ENCODE measurements at places on chromosomes 12 and 14.
A peak's percentile ranks its signal among the peaks of the same experiment; 100 is the strongest.

GRCh38 chr12:48936379-48936979 lies 11.2 kb upstream of the FKBP11 start:
- DNase-seq, result peak; percentile 40

DNA sequence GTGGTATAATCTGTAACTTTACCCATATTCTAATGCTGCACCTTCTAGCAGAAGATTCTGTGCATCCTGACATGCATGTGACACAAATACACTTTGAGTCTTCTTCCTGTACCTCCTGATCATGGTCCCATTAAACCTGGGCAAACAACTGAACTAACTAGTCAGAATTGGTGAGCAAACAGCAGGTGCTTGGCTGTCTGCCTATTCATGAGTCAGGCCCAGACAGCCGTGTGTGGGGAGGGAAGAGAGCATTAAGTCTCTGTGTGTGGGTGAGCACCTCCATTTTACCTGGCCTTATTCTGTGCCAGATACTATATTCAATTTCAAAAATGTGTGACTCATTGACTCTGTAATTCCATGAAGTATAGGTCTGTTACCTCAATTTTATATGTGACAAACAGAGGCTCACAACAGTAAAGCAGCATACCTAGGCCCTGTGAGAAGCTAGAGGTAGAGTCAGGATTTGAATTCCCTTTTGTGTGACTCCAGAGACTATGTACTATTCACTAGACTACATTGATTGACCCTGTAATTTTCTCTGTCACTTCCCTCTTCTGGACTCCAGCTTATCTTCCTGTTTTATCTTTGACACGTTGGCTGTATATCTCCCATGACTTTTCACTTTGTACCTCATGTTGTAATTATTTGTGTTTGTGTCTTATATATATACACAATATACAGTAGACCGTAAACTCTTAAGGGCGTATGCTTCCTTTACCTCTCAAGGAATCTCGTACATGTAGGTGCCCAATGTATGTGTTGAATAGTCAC lies 32.2 kb downstream of the SUSD6 start:
- no peak for DNase-seq

DNA sequence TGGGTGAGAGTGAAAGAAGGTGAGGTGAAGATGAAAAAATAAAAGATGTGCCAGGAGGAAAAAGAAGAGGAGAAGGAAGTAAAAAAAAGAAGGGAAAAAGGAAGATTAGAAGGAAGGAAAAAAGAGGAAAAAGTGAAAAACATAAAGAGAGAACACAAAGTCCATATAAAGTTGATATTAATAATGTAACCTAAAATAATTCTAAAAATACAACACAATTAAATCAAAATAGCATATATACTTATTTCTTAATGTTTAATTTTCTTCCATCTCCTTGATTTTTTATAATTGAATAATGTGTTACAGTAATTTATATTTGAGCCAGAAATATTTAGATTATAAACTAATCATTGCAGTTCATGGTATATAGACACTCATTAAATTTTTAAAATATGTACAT lies 124.4 kb upstream of the NOVA1 start:
- no peak for DNase-seq

- no peak for DNase-seq
Measured at GRCh38 chr14:56666716-56667115, 87.1 kb downstream of the TMEM260 start.

DNA sequence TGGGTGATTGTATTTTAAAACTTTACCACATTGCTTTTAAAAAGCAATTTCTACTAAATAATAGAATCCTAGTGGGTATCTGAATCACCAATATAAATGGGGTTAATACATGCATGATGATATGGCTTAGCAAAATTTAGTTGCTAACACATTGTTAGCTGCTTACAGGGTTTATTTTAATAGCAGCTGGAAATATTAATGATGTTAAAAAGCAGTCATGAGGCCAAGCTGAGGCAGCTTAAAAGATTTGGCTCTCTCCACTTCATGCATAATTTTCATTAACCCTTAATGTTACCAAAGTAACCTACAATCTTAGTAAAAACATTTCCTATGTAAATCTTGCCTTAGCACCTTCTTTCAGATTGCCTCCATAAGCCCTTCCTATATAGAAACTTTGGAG lies 49.2 kb upstream of the CNOT2 start:
- no peak for DNase-seq

- no peak for DNase-seq
Measured at GRCh38 chr12:86194721-86195120, 61.5 kb downstream of the MGAT4C start.

DNA sequence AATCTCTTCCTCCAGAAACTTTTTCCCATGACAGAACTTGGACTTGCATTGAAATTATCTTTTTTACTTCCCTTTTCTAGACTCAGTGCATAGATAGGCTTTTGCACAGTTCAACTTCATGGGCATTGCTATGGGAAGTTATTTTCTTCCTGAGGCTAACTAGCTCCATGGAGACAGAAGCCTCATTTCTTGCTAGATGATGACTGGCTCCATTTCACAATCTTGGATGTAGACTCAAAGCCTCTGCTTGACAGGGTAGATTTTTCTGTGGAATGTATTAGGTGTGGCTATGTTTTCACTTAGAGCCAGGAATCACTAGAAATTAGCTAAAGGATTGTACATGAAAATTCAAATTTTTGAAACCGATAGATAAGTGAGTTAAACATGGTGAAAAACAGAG lies 884.1 kb upstream of the MGAT4C start:
- peak; percentile 78 for DNase-seq

- no peak for DNase-seq
Measured at GRCh38 chr12:57626111-57626920, 6.7 kb downstream of the B4GALNT1 start.

- no peak for DNase-seq
Measured at GRCh38 chr12:26109343-26109881, 15.4 kb downstream of the BHLHE41 start.

- no peak for DNase-seq
Measured at GRCh38 chr14:103871596-103872480, 24.5 kb upstream of the PPP1R13B start.

DNA sequence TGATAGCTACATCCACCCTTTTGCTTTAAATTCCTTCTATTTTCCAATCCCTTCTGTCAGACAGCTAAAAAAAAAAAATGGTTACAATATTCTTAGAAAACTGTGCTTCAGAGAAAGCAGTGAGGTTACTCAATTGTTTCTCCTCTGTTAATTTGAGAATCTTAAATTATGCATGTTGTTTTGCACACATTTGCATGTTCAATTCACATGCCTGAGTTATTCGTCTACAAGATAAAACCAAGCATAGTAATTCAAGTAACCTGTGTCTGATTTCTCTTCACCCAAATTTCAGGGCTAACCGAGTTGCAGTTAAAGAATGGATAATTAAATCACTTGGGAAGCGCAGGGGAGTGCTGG lies 81.0 kb upstream of the MED13L start:
- DNase-seq, result no peak

DNA sequence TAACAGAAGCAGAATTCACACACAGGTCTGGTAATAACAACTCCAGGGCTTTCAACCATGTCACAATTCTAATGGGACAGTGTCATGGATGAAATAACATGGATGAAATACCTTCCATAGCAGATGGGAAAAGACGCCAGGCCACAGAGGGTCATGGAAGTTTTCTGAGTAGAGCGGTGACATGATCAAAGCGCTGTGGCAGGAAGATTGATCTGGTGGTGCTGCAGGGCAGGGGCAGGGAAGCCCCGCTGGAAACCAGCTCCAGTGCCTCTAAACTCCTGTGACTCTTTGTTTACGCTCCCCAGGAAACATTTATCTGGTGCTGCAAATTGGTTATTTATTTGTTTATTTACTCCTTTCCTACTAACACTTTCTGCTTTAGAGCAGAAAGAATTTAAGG lies 108.3 kb upstream of the HMGA2 start:
- DNase-seq, result no peak

DNA sequence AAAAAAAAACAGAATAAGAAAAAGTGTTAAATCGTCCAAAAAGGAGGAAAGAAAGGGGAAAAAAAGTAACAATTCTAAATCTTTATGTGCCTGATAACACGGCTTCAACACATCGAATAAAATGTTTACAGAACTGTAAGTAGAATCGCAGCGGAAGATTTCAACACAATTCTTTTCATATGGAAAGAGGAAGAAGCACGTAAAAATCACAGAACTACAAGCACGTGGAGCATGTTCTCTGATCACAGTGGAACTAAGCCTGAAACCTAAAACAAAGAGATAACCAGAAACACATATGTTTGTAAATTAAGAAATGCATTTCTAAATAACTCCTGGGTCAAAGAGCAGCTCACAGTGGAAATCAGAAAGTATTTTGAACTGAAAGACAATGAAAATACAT lies 8.7 kb downstream of the CLEC7A start:
- no peak for DNase-seq

DNA sequence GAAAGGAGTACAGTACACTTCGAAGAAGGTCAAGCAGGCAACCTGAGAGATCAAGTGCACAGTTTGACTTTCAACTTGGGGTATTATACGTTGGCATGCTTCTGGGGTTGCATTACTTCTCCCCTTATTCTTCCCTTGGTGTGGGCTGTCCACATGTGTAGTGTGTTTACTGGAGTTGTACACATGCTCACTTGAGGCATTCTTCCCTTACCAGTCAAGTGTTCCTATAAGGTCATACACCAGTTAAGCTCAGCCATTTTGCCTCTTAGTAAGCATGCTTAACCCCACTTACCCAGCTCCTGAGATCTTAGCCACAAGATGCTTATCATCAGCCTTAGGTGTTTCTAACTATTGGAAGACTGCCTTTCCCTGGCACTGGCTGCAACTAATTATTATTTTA lies 63.8 kb downstream of the C12orf42 start:
- DNase-seq, result no peak

GRCh38 chr14:90805662-90806540 lies 10.3 kb downstream of the TTC7B start:
- no peak for DNase-seq

DNA sequence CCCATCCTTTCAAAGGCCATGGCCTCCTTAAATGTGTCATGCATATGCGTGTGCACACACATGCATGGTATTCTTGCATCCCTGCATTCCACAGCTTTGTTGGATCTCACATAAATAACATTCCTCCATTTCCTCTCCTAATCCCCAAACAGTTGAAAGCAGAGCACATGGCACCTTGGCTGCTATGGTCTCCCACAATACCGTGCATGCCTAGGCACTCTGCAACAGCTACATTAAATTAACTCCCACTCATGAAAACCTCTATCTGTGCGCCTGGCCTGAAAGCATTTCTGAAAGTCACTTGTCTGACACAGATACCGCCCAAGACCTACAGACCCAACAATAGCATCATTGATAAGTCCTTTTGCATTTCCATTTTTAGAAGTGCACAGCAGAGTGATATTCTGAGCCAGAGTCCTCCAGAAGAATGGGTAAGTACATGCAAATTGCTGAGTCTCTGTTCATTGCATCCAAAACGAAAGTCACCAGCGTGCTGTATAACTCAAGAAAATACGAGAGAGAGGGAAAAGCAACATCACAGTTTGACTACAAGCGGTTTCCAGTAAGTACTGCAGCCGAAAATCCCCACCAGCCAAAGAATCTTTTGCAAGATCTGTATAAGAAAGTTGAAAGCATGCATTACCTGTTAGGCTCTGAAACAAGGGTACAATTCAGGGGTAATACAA lies 436 bp downstream of the ASB2 start:
- no peak for DNase-seq

DNA sequence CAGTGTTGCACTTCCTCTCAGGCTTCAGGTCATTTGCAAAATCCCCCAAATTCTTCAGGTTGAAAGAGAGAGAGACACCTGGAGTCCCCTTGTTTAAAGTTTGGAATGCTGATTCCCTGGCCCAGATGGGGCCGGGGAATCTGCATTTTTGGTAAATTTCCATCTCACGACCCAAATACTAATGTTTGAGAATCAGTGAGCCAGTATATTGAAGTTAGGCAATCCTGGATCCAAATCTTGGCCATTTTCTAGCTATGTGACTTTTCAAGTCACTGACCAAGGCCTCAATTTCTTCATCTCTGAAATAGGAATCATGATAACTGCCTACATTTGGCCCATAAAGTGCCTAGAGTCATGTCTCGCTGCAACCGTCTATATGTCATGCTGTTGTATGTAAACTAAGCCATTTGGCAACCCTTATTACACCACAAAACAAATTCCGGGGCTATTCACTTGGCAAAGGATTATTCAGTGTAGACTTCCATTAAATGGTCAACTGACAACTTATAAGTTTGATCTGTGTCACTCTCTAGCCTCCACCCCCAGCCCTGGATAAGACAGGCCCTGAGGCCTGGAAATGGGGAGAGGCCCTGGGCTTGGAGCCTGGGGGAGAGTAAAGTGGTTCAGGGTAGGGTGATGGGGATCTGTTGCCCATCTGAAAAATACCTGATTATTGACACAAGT lies 3.7 kb upstream of the ZFP36L1 start:
- no peak for DNase-seq

DNA sequence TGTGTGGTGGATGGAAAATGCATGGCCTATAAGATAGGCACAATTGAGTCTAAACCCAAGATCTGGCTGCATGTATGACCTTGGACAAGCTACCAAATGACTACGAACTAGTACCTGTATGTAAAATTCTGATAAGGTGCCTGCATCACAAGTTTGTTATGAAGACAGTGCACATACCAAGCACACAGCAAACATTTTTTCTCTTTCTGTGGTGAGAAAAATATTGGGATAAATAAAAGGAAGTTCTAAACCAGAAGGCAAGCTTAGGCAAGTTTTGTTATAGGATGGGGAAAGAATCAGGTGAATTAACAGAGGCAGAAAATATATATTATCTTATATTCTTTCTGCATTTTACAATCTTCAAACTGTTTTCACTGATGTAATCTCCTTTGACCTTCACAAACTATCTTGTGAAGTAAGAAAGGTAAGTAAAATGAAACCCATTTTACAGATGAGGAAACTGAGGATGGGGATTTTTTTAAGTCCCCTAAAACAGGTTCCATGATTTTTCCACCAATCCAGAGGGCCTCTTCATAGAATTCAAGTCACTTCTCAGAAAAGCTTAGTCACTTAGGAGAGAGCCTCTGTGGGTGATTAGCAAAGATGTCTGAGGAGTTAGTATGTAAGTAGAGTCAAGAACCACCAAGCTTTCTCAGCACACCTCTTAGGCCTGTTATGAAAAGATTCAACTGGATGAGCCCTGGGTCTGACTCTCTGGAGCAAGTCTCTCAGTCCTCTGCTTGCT lies 132.0 kb upstream of the RAP1B start:
- no peak for DNase-seq

GRCh38 chr12:102913453-102914226 lies 3.4 kb downstream of the PAH start:
- DNase-seq, result no peak

- DNase-seq, result no peak
Measured at GRCh38 chr12:116050275-116050674, 227.2 kb downstream of the MED13L start.
